Sigmoid colon (tissue), 7 donors: ENCODE measurements at places on chromosomes 4 and X. TPM values are rescaled to one million over a fixed set of nuclear protein-coding genes. Genes with fewer than 3 reads are reported as not detected.

Gene EXOC1
- total RNA-seq = 21.6 TPM

Gene KCNIP4
- 28.5 TPM for total RNA-seq

Gene C4orf36
- total RNA-seq = 0.99 TPM

Gene CENPVL1
- total RNA-seq = not detected

Gene RPL9
- 4,848 TPM for total RNA-seq

Gene SHOX
- total RNA-seq = not detected
